T-helper 1 cell (primary cell): ENCODE measurements at places on chromosomes 2 and 18.

DNA sequence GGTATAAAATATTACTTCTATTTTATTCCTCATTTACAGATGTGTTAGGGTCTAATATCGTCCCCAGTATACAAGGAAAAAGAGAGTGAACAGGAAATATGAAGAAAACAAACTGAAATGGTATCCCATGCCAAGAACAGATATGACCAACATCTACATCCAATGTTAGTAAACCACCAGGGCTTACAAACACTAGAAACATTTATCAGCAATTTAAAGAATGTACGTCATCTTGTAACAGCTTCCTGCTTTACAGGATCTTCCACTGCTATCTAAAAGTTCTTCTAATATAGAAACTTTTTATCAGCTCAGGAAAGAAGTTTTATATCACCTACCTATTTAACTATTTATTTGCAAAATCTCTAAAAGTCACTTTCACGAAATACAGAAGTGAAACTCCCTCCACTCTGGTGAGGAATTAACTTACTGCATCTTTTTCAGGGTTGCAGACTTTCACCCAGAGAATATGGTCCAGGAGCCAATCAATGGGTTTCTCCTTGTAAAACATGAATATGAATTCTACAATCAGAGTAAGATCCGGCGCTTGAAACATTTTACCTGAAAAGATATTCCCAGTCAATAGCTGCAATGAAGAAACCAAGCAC lies 35.2 kb downstream of the UNC50 start:
- DNase-seq: no peak

GRCh38 chr18:75097491-75098225 lies 111.3 kb downstream of the PTGR3 start:
- no peak for DNase-seq

GRCh38 chr18:55997151-55997561 lies 409.2 kb upstream of the TCF4 start:
- DNase-seq: no peak

DNA sequence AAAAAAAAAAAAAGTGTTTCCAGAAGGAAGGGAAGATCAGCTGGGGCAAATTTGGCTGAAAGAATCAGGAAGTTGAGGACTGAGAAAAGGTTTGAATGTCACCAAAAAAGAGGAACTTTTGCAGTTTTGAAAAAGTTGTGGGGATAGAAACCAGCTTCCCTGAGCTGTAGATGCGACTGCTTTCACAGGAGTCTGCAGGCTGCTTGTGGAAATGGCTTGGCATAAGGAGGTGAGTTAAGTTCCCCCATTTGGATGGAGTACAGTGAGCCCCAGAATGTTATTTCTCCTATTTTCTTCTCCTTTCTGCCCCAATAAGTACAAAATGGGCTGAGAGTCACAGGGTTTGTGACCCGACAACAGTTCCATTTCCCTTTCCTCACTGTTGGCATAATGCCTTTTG lies 16.5 kb upstream of the ME2 start:
- no peak for DNase-seq

- no peak for DNase-seq
These were observed 231.5 kb downstream of the PTH2R start for GRCh38 chr2:208638059-208638458.

DNA sequence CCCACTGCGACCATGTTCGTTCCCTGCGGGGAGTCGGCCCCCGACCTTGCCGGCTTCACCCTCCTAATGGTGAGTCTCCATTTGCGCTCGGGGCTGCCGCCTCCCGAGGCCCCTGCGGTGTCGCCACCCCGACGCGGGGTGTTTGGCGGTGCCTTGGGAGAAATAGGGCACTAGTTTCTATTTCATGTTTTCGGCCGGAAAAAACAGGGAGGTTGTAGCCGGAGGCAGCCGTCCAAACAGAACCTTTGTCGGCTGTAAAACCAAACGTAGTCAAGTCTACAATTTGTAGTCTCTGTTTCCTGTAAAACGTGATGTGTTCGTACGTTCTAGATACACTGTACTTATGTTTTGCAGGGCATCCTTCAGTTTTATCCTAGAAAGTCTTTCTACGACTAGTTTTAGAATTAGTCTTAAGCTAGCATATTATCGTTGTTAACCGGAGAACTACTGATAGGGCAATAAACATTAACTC lies 290 bp downstream of the PSMG2 start:
- DNase-seq: no peak

DNA sequence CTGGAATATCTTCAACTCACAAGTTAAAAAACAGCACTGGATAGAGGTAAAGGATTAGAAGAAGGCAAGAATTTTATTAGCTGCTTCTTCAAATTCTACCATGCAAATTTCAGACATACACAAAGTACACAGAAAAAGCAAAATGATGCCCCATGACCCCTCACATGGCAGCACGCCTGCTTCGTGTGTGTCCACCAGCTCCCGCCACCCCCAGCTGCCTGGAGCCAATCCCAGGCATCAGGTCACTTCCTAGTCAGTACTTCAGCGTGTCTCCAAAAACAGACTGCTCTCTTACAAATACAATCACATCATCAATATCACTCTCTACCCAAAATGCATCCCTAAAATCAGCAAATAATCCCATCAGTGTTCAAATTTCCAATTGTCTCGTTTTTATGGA lies 35.8 kb downstream of the IMPA2 start:
- DNase-seq: no peak
